Ureter (tissue), 1 donor: ENCODE measurements at places on chromosomes 7 and 10. TPM values are rescaled to one million over a fixed set of nuclear protein-coding genes. Genes with fewer than 3 reads are reported as not detected.

DNA sequence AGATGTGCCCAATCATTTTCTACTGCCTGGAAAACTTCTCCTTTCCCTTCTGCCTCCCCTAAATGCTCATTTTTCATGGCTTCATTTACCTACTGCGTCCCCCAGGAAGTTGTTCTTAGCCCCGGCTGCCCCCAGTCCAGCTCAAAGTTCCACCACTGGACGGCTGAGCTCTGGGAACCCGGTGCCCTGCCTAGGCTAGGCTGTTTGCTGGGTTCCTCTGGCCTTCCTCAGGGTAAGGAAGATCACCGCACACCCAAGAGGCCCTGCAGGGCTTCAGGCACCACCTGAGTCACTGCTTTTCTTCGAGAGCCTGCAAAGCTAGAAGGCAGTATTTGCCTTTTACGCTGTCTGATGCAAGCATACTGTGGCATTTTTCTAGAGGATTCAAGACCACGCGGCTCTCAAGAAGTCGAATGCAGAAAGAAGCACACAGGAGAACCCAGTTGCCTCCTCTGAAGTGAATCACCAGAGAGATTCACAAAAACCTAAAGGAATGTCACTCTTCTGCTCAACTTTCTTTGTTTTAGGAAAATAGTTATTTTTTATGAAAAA is 46.7 kb upstream of the ZMIZ1 start:
- DNase-seq: no peak

DNA sequence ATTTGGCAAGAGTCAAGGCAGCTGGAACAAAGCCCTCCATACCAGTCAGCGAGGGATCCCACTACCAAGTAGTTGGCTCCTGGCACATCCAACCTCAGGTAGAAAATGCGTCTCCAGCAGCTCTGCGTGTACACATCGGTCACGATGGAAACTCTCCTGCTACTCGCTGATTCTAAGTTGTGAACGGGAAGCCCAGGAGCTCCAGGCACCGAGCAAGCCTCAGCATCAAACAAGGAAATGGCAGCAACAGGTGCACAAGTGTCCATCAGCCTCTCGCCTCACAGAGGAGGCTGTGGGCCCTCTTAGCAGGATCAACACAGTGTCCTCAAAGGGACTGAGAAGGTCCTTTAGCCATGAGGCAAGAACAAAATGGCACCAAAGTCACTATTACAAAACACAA is 127.0 kb downstream of the TCERG1L start:
- peak; percentile 9 for DNase-seq

DNA sequence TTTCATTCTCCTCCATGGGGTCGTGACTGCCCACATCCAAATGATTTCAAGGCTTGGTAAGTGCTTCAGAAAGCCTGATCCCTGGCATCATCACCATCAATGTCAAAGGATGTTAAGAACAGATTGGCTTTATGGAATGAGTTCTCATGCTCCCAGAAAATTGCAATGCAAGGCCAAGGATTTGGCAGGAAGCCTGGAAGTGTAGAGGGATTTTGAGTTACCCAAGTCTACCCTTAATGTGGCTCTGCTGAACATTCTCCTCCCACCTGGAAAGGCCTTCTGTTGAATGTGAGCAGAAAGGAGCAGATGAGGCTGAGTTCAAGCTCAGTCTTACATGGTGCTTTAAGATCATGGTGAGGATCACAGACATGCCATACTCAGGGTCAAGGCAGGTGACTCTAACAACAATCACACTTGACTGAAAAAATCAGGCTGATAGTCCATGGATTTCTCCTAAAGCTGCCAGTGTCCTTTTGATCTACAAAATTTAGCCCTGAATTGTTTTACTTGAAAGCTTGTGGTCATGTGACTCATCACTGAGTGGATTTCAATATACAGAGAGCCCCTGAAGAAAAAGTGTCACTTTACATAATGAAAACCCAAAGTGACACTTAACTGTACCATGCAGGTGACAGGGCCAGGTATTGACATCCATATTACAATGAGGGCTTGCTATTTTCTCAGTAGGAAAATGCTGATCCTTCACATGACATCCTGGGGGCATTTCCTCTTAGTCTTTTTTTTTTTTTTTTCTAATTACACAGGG is 111.1 kb upstream of the PDLIM1 start:
- no peak for DNase-seq

DNA sequence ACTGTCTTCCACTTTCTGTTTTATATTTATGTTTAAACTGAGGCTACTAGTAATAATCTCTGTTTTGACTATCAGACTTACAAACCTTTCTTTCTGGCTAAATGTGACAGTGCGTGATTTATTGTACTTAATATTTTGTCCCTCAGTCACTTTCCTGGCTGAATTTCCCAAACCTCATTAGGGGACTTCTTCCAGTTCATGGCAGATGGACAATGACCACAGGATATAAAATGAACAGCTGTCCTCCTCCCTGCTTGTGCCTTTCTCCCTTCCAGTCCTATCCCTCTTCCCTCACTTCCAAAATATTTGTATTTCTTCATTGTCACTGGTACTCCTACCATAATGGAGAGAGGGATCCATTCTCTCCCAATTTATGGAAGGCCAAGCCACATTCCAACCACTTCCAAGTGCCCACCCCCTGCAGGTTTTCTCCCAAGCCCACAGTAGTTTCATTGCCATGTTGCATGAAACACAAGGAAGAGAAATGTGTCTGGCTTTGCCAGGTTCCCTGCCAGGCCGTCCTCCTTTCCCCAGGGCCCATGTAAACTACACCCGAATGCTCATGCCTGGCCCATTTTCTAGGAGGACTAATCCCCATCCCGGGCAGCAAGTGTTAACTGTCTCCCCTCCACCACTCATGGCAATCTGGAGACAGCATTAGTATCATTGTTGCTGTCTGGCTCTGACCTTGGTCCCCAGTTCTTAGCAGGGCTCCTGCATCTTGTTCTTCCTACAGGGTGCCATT is 269.5 kb upstream of the SLC26A5 start:
- no peak for DNase-seq

- DNase-seq: peak; percentile 49
Observed at GRCh38 chr7:85186083-85186520, 754 bp downstream of the SEMA3D start.

- DNase-seq: no peak
Observed at GRCh38 chr10:132654708-132655661, 117.4 kb downstream of the INPP5A start.

GRCh38 chr10:88793712-88794299 is 8.7 kb upstream of the LIPM start:
- DNase-seq: no peak

DNA sequence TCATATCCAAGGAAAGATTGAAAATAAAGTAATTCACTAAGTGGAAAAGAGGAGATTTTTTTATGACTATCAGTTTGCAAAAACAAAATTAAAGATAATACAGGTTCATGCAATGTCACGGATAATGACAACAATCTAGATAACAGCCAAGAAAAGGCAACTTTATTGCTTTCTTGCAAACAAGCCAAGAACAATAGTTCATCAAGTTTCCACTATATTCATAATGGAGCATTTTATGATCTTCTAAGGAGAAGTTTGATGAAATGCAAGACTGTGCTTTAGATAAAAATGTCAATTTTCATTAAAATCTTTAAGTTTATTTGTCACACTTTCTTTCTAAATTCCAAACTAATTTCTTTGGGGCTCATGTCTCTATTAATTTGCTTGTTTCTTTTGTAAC is 53.9 kb upstream of the NRP1 start:
- no peak for DNase-seq

- no peak for DNase-seq
Observed at GRCh38 chr7:52547308-52547910, 488.0 kb upstream of the POM121L12 start.

DNA sequence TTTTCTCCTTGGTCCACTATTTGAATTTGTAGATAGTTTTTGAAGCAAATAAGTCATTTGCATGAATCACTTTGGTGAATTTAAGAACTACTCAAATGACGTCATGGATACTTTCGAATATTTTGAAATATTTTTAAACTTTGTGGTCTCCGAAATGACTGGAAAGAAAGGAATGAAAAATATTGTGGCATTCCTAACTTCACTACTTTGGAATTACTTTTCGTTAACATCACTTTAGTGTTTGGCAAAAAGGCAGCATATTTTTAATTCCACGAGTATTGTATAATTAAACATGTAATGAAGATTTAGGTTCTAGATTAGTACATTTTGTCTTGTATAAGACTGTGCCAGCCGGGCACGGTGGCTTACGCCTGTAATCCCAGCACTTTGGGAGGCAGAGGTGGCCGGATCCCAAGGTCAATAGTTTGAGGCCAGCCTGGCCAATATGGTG is 35.3 kb upstream of the ZRANB1 start:
- DNase-seq: no peak

GRCh38 chr7:149456506-149457421 is 4.1 kb downstream of the ZNF777 start:
- peak; percentile 37 for DNase-seq

CCL26 gene
- total RNA-seq: 1.1 TPM

HOXA1 gene
- 18.8 TPM for total RNA-seq

CACNB2 gene
- 14.3 TPM for total RNA-seq

ASB10 gene
- total RNA-seq: not detected

ZNF804B gene
- not detected for total RNA-seq

FFAR4 gene
- 0.13 TPM for total RNA-seq

MPP7 gene
- 35.8 TPM for total RNA-seq

HEPACAM2 gene
- not detected for total RNA-seq
